ENCODE measurements at places on chromosomes 2 and 18.

DNA sequence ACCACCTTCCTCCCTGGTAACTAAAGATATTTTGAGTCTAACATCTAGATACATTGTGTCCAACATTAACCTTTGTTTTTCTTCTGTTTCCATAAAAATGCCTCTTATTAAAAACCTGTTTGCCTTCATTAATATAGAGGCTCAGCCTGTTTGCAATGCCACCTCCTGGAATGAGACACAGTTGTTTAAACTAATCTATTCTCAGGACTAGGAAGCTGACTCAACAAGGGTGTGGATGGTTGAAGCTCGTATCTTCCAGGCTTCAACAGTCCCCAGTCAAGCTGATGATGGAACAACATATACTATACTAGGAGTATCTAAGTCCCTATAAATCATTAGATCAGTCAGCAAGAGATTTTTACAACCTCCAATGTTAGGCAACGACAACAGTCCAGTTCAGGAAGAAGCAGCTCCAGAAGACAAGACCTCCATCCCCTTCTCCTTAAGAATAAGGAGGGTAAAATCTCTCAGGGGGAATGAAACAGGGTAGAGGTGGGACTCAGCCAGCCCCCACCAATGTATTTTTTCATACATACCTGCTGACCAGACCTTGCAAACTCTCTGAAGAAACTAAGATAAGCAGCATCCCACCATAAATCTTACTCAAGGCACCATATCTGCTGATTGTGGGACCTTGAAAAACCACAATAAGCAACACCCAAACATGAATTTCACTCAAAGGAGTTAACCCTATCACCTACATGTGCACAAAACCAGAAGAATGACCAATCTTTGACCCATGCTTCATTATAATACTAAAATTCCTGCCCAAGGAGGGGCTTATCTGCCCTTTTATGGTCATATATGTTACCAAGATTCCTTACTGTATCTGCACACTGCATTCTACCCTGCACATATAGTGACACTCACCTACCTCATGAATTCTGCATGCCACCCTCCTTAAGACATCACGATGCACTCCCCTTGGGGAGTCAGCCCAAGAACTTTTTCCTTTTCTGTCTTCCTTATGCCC lies 21.4 kb downstream of the ZNF24 start:
- DNase-seq: no peak

DNA sequence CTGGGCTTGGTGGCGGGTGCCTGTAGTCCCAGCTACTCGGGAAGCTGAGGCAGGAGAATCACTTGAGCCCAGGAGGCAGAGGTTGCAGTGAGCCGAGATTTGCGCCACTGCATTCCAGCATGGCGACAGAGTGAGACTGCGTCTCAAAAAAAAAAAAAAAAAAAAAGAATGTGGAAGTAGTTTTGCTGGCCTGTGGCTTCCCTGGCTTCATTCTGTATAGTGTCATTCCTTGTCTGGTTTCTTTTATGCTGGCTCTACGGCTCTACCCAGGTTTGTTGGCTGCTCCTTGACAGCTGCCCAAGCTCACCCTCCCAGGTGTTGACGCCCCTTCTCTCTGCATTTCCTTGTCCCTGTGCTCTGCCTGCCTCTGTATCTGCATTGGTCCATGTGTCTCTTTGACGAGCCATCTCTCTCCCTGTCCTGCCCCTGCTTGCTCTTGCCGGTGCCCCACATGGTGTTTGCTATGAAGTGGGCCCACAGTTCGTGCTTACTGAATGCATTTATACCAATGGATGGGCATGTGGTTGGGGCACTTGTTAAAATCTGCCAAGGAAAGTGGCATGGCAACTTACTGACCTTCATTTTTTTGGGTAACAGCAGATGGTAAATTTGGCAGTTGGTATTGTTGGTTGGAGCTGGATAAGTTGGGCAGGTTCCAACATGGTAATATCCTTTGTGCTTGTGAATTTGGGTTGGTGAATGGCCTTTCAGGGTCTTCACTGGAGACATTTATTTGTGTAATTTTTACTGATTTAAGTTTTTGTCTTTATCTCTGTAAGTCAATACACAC lies 113.9 kb downstream of the MAP4K4 start:
- no peak for DNase-seq

DNA sequence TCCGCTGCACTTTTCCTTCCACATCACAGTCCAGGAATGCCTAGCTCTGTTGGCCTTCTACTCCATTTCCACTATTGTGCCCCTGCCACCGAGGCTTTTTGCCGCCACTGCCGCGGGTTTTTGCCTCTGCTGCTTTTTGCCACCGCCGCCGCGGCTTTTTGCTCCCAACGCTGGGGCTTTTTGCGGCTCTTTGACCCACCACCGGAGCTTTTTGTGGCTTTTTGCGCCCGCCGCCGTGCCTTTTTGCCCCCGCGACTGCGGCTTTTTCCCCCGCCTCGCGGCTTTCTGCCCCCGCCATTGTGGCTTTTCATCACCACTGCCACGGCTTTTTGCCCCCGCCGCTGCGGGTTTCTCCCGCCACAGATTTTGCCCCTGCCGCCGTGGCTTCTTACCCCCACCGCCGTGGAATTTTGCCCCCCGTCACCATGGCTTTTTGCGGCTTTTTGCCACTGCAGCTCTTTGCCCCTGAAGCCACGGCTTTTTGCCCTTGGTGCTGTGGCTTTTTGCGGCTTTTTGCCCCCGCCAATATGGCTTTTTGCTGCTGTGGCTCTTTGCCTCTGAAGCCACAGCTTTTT lies 2798.7 kb upstream of the TEKT4 start:
- no peak for DNase-seq

- no peak for DNase-seq
Observed at GRCh38 chr2:217521820-217522219, 481.0 kb downstream of the TNS1 start.

- no peak for DNase-seq
Observed at GRCh38 chr2:101679801-101680487, 17.6 kb upstream of the MAP4K4 start.

DNA sequence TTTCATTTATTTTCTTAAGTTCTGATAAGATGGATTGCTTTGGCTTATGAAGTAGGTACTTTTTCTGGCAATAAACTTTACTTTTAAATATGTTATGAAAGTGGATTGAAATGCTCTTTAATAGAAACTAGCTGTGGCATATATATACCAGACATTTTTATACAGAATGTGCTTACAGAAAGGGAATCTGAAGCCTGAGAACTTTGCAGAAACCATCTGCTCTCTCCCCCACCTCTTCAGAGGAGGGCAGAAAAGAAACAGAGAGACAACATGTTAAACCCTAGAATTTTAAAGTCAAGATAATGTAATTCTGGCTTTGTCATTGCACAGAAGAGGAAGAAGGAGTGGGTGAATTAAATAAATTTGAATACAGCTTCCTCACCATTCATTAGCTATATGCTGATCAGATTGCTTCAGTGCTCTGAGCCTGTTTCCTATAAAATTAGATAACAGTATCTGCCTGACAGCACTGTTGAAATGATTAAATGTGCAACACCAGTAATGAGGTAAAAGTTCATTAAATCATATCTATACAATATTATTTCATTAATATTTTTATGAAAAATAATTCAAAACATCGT lies 247.3 kb downstream of the CNTNAP5 start:
- DNase-seq: no peak

GRCh38 chr2:105738658-105739241 lies 6.0 kb upstream of the NCK2 start:
- no peak for DNase-seq

DNA sequence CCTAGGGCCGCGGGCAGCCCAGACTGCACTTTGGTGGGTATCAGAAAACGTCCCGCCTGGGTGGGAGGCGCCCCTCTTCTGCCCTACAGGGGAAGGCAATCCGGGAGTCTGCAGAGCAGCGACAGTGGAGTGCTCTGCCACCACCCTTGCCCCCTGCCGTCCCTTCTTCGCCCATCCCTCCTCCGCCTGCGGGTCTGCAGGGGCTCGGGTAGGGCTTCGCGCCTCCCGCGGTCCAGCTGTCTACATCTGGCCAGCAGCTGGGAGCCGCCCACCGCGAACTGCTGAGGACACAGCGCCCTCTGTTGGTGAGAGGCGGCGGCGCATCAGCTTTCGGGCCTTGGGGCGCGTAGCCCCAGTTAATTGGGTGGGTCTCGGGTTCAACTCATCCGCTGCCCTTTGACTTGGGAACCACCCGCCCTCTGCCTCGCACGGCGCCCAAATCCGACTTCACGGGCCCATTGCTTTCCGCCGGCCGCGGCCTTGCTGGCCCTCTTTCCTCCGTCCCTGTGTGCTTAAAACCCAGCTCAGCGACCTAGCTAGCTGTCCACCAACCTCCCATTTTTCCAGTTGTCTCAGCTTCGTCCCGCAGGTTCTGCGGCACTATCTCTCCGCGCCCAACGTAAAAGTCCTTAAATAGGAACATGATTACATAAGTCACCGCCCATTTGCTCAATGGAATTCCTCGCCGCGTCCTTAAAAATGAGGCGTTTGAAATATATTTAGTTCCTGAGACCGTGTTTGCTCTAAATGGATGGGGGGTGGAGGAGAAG lies 17.6 kb downstream of the WNT10A start:
- DNase-seq: peak; percentile 90

DNA sequence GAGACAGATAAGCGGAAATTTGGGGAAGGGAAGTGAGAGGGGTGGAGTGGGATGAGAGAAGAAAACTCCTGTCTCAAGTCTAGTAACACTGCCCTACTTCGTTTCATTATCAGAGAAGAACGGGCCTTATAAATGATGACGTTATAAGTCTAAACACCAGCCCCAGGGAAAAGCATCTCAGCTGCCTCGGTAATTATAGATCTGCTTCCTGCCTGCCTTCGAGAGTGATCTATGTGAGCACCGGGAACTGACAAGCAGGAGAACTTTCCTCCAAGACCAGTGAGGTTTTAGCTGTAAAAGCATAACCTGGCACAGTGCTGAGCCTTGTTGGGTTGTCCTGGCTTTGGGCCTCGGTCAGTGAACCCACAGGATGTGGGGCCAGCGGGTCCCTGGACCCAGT lies 227.9 kb upstream of the SIX2 start:
- no peak for DNase-seq

- DNase-seq: no peak
Observed at GRCh38 chr2:54438271-54438670, 17.9 kb upstream of the SPTBN1 start.

DNA sequence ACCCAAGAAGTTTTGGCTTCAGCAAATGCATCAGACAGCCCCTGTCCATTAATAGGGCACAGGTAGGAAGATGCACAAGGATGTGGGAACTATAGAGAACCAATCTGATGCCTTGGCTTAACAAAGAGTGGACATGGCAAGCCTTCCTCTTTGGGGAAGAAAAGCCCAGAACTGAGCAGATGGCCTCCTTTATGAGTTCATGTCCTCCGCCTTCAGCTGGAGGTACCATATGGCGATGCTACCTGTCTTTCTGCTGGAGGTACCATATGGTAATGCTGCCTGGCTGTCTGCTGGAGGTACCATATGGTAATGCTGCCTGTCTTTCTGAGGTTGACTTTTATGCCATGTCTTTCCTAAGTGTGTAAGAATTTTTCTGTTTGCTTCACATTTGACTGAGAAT lies 6.0 kb downstream of the RETREG2 start:
- no peak for DNase-seq

DNA sequence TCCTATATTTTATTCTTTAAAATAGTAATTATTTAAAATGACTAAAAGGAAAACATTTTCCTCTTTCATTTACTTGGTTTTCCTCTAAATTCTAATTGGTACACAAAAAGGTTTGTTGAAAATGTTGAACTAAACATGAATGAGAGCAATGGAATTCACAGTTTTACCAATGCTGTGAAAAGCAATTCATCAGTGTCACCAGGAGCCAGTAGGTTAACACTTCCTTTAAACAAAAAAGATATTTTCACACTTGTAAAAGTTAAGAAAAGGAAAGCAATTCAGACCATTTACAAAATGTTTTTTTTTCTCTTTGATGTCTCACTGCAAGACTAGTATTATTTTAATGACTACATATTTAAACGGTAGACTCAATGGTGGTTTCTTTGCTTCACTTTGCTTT lies 341.6 kb downstream of the RIT2 start:
- no peak for DNase-seq

DNA sequence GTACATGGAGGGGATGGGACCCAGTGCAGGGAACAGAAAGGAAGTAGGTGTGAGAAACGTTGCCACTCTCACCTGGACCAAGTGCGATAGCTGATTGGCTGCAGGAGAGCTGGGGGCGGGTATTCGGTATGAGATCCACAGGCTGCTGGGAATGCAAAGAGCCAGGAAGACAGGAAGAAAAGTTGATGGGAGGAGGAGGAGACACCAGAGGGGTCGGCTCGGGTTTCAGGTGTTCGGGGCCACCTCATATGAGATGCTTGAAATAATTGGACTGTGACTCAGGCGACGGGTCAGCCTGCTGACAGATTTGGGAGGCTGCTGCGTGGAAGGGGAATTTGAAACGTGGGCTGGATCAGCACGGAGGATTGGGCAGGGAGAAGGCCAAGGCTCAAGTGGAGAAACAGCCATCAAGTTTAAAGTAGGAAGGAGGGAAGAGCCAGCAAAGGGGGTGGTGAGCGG lies 65.1 kb downstream of the MRPS9 start:
- DNase-seq: no peak

GRCh38 chr2:99597616-99598015 lies 107.8 kb upstream of the REV1 start:
- DNase-seq: no peak

GRCh38 chr18:75517286-75517685 lies 89.8 kb upstream of the SMIM21 start:
- no peak for DNase-seq

GRCh38 chr2:12183032-12183645 lies 436.7 kb downstream of the LPIN1 start:
- no peak for DNase-seq

DNA sequence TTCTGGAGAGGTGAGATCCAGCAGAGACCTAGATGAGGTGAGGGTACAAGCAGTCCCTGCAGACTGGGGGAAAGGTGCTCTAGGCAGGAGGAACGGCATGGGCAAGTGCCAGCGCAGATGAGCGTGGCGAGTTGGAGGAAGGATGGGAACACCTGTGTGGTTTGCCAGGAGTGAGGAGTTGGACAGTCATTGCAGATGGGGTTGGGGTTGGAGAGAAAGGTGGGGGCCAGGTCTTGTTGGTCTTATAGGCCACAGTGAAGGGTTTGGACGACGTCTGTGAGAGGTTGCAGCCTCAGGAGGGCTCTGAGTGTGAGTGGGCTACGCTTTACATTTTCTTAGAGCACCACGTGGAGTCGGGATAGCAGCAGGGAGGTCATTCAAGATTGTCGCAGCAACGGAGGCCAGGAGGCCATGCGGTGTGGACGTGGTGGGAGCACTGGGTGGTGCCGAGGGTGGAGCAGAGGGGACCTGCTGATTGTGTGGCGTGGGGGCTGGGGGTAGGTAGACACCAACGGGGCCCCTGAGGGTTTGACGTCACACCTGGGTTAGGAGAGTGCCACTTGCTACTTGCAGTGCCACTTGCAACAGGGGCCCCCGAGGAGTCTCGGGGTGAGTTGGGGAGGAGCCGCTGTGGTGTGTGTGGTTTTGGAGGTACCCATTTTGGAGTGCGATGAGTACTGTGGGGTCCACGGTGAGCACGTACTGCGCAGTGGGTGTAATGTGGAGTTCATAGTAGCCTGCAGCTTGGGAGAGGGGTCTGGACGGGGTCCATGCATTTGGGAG lies 66.2 kb downstream of the LPIN1 start:
- no peak for DNase-seq

- DNase-seq: peak; percentile 50
Observed at GRCh38 chr2:112626604-112627059, 19.1 kb upstream of the SLC20A1 start.

GRCh38 chr2:28359222-28360057 lies 33.2 kb upstream of the FOSL2 start:
- no peak for DNase-seq

- peak; percentile 12 for DNase-seq
Observed at GRCh38 chr2:240983361-240983995, 14.9 kb upstream of the SNED1 start.

All from omental fat pad (tissue), 4 donors.